Stimulated activated CD4-positive, alpha-beta T cell treated with anti-CD3 and anti-CD28 coated beads, Interleukin-12 subunit alpha, Interleukin-12 subunit beta, amount 100 ng/mL, for 48 hours (primary cell): ENCODE measurements at places on chromosomes 13 and 19.
A peak's percentile ranks its signal among the peaks of the same experiment; 100 is the strongest.

GRCh38 chr19:56393119-56394012 is at the start of gene ZNF582:
ZNF582 (minus strand) TSS chr19:56393534; CDS start chr19:56391752, 1,782 bp downstream.
- DNase-seq = peak; percentile 86

DNA sequence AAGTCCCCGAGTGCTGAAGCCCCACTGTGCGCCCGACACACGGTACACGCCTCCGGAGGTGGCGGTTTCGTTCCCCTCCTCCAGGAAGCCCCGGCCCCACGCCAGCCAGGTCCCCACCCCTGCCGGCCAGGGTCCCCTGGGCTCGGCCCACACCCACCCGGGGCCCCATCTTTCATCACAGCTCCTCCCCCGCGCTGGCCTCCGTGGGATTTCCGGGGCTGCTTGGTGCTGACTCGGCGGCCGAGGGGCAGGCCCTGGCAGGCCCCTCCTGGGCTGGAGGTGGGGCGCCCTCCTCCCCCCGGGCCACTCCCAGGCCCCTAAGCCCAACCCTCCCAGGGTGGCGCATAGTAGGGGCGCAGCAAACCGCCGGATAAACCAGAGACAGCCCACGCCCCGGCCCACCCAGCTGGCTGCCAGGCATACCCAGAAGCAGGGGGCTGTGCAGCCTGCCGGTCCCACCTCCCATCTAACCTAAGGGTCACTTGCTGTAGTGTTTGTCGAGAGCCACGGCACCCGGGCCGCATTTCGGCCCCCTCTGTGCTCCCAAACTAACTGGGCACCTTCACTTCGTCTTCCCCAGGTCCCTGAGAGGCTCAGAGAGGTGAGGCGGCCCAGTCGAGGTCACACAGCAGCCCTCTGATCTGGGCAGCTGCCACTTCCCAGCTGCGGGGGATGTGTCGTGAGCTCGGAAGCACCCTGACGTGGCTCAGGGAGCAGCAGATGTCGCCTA is 6.6 kb downstream of the ZBTB7A start:
- DNase-seq = no peak

DNA sequence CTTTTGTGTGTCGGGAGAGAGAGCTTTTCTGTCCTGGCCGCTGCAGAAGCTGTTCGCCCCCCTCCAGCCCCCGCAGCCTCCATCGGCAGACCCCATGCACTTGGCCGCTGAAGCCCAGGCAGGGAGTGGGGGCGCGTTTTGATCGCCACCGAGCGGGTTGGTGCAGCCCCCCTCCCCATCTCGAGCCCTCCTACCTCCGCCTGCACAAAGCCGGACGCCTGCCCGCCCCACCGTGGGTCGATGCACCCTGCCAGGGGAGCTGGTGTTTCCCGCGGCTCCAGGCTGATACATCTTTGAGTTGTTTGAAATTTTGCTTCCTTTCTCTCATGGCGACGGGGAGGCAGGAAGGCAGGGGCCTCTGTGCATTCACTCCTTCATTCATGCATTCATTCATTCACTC is 16.4 kb upstream of the ONECUT3 start:
- no peak for DNase-seq

DNA sequence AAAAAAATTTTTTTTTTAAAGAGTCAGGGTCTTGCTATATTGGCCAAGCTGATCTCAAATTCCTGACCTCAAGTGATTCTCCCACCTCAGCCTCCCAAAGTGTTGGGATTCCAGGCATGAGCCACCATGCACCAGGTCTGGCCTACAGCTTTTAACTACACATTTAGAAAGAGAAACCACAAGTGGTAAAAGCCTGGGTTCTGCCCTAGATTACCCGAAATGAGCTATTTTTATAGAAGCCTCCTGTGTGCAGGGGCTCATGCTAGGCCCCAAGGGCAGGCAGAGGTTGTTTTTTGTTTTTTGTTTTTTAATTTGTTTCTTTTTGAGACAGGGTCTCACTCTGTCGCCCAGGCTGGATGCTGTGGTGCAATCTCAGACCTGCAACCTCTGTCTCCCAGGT is 14.0 kb upstream of the MYADM start:
- no peak for DNase-seq

DNA sequence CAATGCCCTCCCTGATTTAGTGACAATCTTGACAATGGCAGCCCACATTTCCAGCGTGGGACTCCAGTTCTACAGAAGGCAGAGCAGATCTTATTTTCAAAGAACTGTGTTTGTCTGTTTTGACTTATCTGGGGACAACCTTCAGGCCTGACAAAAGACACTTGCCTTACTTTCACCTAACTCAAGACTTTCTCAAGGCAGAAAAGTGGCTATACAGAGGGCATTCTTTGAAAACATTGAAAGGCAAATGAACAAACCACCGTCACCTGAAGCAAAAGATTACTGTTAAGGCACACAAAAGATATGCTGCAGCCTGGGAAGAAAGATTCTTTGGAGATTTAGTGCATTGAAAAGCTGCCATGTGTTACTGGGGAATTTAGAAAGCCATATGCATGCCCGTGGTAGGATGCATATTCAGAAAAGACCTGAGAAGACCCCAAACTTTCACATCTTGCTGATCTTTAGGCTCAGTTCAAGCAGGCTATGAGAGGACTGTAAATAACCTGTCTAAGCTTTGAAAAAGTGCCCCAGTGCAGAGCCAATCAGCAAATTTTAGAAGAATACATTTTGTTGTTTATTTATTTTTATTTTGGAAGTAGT is 82.8 kb downstream of the TSC22D1 start:
- no peak for DNase-seq

GRCh38 chr13:46552889-46553520 is at the start of gene LRCH1:
LRCH1 (plus strand) TSS chr13:46553170; CDS start chr13:46553397, 227 bp downstream.
- peak; percentile 79 for DNase-seq

GRCh38 chr13:37806666-37807065 is 62.9 kb downstream of the TRPC4 start:
- DNase-seq = no peak
